Nephron progenitor cell (in vitro differentiated cells): ENCODE measurements at places on chromosomes 16 and 17.

GRCh38 chr17:64289741-64290141 lies 26.7 kb upstream of the TEX2 start:
- H3K4me3 ChIP-seq: no peak overlapping the region
- no peak for DNase-seq
- H3K27ac ChIP-seq: no peak overlapping the region
- no peaks in the 10 kb centered on the region for H3K4me1 ChIP-seq

DNA sequence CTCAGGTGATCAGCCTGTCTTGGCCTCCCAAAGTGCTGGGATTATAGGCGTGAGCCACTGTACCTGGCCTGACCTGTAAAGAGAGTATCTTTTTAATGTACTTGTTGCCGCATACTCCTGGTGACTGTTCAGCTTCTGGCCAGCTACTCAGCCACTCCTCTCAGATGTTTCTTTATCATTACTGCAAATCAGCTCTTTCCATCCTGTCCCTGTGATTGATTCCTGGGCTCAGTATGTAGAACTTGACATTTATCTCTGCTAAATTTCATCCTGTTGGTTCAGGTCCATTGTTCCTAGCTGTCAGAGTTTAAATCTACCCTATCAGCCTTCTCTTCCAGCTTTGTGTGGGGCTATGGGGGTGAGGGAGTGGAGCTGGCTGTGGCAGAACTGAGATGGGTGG lies 211.5 kb upstream of the ASIC2 start:
- peaks cover 16% of the 10 kb centered on the region for H3K27me3 ChIP-seq
- H3K27ac ChIP-seq: no peak overlapping the region

GRCh38 chr16:46914556-46915201 lies 30.5 kb downstream of the GPT2 start:
- H3K27me3 ChIP-seq: peaks cover 5% of the 10 kb centered on the region
- DNase-seq: no peak
- H3K4me1 ChIP-seq: peaks cover 33% of the 10 kb centered on the region
- H3K36me3 ChIP-seq: peaks cover 46% of the 10 kb centered on the region

GRCh38 chr16:49520492-49521038 lies 147.0 kb downstream of the C16orf78 start:
- H3K4me1 ChIP-seq: peaks cover 16% of the 10 kb centered on the region
- no peak overlapping the region for H3K4me3 ChIP-seq
- H3K27ac ChIP-seq: peak overlapping the region; percentile 62
- DNase-seq: no peak

DNA sequence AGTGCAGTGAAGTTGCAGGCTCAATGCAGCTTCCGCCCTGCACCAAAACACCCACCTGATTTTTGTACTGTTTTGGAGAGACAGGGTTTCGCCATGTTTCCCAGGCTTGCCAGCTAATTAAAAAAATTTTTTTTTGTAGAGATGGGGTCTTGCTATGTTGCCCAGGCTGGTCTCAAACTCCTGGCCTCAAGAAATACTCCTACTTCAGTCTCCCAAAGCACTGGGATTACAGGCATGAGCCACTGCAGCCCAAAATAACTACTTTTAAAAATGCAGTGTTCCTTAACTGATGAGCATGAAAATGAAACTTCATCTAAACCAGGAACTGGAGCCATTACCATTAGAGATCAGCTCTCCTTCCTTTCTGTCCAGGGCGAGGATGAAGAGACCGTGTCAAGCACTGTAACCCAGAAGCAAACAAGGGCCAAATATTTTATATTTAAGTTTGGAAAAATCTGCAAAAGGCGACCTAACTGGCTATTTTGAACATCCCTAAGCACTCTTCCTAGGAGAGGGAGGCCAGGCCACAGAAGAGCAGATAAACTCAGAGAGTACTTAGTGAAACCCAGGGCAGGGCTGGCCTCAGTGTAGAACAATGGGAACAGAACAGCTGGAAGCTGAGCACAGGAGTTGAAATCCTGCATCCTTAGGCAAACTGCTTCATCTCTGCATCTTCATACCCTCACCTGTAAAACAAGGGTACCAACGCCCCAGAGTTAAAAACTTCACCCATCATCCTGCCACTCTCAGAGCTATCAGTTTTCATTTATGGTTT lies 24.0 kb downstream of the CREBBP start:
- H3K4me1 ChIP-seq: peaks cover 59% of the 10 kb centered on the region
- no peak for DNase-seq
- no peak overlapping the region for H3K4me3 ChIP-seq
- H3K27ac ChIP-seq: peak overlapping the region; percentile 85
- H3K36me3 ChIP-seq: peaks cover 41% of the 10 kb centered on the region

DNA sequence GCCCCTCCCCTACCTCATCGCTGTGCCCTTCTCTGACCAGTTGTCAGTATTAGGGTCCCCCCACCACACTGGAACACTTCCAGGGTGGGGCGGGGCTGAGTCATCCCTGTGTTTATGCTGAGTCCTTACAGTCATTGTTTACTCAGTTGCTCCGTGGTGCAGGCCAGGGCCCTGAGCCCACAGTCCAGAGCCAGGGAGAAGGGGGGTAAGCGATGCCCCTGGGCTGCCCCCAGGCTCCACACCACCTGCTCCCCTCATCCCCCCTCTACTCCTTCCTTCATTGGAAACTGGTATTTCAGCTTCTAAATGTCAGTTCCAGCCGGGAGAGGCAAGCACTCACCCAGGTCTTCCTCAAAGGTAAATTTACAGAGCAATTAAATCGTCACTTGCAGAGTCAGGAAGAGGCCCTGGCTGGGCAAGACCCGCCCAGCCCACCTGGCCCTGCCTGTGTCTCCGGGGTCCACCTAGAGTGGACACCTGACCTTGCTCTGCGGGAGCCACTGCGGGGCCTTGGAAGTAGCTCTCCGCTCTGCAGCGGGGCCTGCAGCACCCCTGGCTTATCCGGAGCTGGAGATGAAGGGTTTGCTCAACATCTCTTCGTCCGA lies 4.8 kb downstream of the ATP2A3 start:
- H3K4me3 ChIP-seq: no peak overlapping the region
- peaks cover 22% of the 10 kb centered on the region for H3K4me1 ChIP-seq
- H3K36me3 ChIP-seq: no peaks in the 10 kb centered on the region

GRCh38 chr16:68252383-68252782 lies 7.2 kb downstream of the PLA2G15 start:
- H3K27me3 ChIP-seq: peaks cover 3% of the 10 kb centered on the region
- H3K27ac ChIP-seq: no peak overlapping the region
- peaks cover 19% of the 10 kb centered on the region for H3K36me3 ChIP-seq
- peaks cover 8% of the 10 kb centered on the region for H3K4me1 ChIP-seq
- H3K4me3 ChIP-seq: no peak overlapping the region

DNA sequence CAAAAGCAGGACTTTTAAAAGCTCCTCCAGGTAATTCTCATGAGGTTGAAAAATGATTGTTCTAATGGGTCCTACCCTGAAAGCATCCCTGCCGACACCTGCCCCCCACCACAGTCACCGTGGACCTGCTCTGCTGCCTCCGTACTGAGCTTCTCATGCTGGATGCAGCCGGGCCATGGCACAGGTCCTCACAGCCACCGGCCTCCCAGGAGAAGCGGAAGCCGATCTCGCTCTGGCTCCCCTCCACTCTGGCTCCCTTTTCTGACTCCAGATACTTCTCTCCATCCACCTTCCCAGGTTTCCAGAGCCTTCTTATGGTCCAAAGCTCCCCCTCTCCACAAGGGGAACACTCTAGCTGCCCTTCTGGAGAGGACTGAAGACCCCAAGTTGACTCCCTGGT lies 10.2 kb downstream of the RPRML start:
- no peak for DNase-seq
- peaks cover 91% of the 10 kb centered on the region for H3K27me3 ChIP-seq
- H3K27ac ChIP-seq: no peak overlapping the region
- no peak overlapping the region for H3K4me3 ChIP-seq

GRCh38 chr17:80123791-80124190 lies 22.4 kb downstream of the GAA start:
- H3K36me3 ChIP-seq: no peaks in the 10 kb centered on the region
- no peak overlapping the region for H3K27ac ChIP-seq
- H3K27me3 ChIP-seq: peaks cover 10% of the 10 kb centered on the region
- DNase-seq: no peak

GRCh38 chr17:81460856-81461460 lies 51.6 kb downstream of the ACTG1 start:
- H3K36me3 ChIP-seq: peaks cover 25% of the 10 kb centered on the region
- no peak overlapping the region for H3K4me3 ChIP-seq
- peaks cover 5% of the 10 kb centered on the region for H3K27me3 ChIP-seq
- no peak overlapping the region for H3K27ac ChIP-seq
- no peak for DNase-seq

- H3K36me3 ChIP-seq: peaks cover 17% of the 10 kb centered on the region
- no peaks in the 10 kb centered on the region for H3K27me3 ChIP-seq
- DNase-seq: no peak
- peaks cover 18% of the 10 kb centered on the region for H3K4me1 ChIP-seq
- H3K4me3 ChIP-seq: no peak overlapping the region
Measured at GRCh38 chr16:88067530-88068411, 116.5 kb downstream of the BANP start.

GRCh38 chr16:9800186-9800738 lies 382.0 kb downstream of the GRIN2A start:
- H3K36me3 ChIP-seq: no peaks in the 10 kb centered on the region
- H3K27me3 ChIP-seq: no peaks in the 10 kb centered on the region
- H3K4me1 ChIP-seq: no peaks in the 10 kb centered on the region
- no peak for DNase-seq

DNA sequence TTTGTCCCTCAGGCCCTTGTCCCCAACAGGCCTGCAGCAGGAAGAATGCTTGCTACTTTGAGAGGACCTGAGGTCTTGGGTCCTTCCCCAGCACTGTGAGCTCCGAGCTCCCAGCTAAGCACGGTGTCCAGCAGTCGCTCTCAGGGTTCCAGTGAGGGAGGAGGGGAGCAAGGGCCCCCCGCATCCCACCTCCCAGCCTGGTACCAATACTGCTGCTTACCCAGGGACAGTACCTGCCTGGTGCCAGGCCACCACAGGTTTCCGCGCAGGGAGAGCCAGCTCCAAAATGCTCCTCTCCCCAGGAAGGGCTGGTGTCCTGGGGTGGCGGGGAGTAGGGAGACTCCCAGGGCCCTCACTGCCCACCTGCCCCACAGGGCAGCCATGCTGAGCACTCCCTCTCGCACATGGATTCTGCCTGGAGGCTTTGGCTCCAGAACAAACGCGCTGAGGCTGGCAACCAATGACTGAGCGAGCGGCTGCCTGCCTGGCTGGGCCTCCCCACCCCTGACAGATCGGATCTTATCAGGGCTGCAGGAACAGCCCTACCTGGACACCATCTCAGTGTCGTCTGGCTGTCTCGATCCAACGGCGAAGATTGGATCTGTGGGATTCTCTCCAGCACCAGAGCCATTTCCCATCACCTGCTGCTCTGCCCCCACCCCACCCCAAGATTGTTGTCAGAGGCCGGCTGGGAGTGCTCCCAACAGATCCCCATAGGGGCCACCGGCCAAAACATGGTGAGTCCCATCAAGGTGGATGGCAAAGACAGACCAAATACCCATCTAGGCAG lies 2.4 kb downstream of the DOK4 start:
- no peak overlapping the region for H3K4me3 ChIP-seq
- DNase-seq: no peak
- H3K4me1 ChIP-seq: peaks cover 53% of the 10 kb centered on the region
- H3K27me3 ChIP-seq: peaks cover 2% of the 10 kb centered on the region
- no peaks in the 10 kb centered on the region for H3K36me3 ChIP-seq

DNA sequence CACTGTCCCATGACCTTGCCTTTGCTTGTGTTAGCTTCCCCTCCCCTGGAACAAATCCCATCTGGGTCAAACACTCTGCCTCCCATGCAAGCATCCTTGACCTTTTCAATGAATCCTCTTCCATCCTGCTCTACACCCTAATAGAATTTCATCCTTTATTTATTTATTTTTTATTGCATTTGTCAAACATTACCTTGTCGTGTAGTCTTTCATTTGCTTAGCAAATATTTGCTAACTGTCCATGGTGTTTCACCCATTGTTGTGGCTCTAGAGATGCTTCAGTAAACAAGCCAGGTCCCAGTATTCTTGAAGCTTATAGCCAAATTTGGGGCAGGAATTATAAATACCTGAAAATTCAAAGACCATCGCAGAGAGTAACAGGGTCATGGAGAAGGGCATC lies 51.0 kb upstream of the MRTFB start:
- H3K27ac ChIP-seq: no peak overlapping the region
- H3K36me3 ChIP-seq: no peaks in the 10 kb centered on the region
- H3K4me3 ChIP-seq: no peak overlapping the region
- peaks cover 12% of the 10 kb centered on the region for H3K27me3 ChIP-seq
- peaks cover 14% of the 10 kb centered on the region for H3K4me1 ChIP-seq

- H3K27ac ChIP-seq: no peak overlapping the region
- no peak for DNase-seq
- peaks cover 7% of the 10 kb centered on the region for H3K27me3 ChIP-seq
- H3K4me3 ChIP-seq: no peak overlapping the region
- H3K36me3 ChIP-seq: no peaks in the 10 kb centered on the region
Measured at GRCh38 chr16:57955572-57956188, 15.2 kb downstream of the CNGB1 start.

DNA sequence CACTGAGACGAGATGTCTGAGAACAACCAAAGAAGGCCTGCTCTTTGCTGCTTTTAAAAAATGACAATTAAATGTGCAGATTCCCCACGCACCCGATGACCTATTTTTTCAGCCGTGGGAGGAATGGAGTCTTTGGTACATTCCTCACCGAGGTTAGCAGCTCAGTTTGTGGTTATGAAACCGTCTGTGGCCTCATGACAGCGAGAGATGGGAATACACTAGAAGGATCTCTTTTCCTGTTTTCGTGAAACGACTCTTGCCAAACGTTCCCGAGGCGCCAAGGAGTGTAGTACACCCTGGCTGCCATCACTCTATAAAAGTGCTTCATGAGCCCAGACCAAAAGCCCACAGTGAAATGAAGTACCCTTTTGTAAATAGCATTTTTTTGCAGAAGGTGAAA lies 87.8 kb downstream of the CRISPLD2 start:
- H3K4me3 ChIP-seq: no peak overlapping the region
- H3K36me3 ChIP-seq: no peaks in the 10 kb centered on the region
- peaks cover 17% of the 10 kb centered on the region for H3K27me3 ChIP-seq
- peaks cover 12% of the 10 kb centered on the region for H3K4me1 ChIP-seq

- peaks cover 73% of the 10 kb centered on the region for H3K4me1 ChIP-seq
- H3K27ac ChIP-seq: peak overlapping the region; percentile 14
- H3K27me3 ChIP-seq: peaks cover 25% of the 10 kb centered on the region
- no peak for DNase-seq
Measured at GRCh38 chr17:65182233-65182632, 45.1 kb downstream of the RGS9 start.

- H3K27ac ChIP-seq: peak overlapping the region; percentile 66
- DNase-seq: no peak
- no peaks in the 10 kb centered on the region for H3K36me3 ChIP-seq
- H3K4me1 ChIP-seq: peaks cover 21% of the 10 kb centered on the region
- no peak overlapping the region for H3K4me3 ChIP-seq
Measured at GRCh38 chr16:88868974-88869672, 2.7 kb upstream of the PABPN1L start.

GRCh38 chr16:7090628-7091115 lies 242.0 kb upstream of the RBFOX1 start:
- H3K36me3 ChIP-seq: no peaks in the 10 kb centered on the region
- no peak overlapping the region for H3K4me3 ChIP-seq
- H3K4me1 ChIP-seq: peaks cover 67% of the 10 kb centered on the region
- H3K27ac ChIP-seq: no peak overlapping the region

- peaks cover 35% of the 10 kb centered on the region for H3K36me3 ChIP-seq
- no peaks in the 10 kb centered on the region for H3K27me3 ChIP-seq
- no peak for DNase-seq
- peaks cover 15% of the 10 kb centered on the region for H3K4me1 ChIP-seq
- no peak overlapping the region for H3K4me3 ChIP-seq
- no peak overlapping the region for H3K27ac ChIP-seq
Measured at GRCh38 chr17:77503293-77503655, 362.5 kb downstream of the SEC14L1 start.

GRCh38 chr17:48577946-48578615 lies at the start of gene HOXB4:
Gene HOXB4, minus strand, starts transcription at chr17:48578350. Its CDS starts 31 bp downstream, at chr17:48578319.
- H3K27ac ChIP-seq: peak within 1 kb of the TSS; percentile 100
- H3K27me3 ChIP-seq: peaks cover 3% of the 10 kb centered on the region
- H3K4me1 ChIP-seq: peaks cover 46% of the 10 kb centered on the region
- H3K4me3 ChIP-seq: peak within 1 kb of the TSS; percentile 99
